Left lung (tissue), 14 donors: ENCODE measurements at places on chromosomes 5 and 9. TPM values are rescaled to one million over a fixed set of nuclear protein-coding genes. Genes with fewer than 3 reads are reported as not detected.

The NRG2 gene
- polyA plus RNA-seq = 7.0 TPM

- peaks cover 8% of the 10 kb centered on the region for H3K27me3 ChIP-seq
- no peak overlapping the region for H3K27ac ChIP-seq
- H3K4me1 ChIP-seq = peaks cover 49% of the 10 kb centered on the region
- H3K36me3 ChIP-seq = no peaks in the 10 kb centered on the region
Observed at GRCh38 chr5:136033848-136034247, 5.1 kb downstream of the TGFBI start.

DNA sequence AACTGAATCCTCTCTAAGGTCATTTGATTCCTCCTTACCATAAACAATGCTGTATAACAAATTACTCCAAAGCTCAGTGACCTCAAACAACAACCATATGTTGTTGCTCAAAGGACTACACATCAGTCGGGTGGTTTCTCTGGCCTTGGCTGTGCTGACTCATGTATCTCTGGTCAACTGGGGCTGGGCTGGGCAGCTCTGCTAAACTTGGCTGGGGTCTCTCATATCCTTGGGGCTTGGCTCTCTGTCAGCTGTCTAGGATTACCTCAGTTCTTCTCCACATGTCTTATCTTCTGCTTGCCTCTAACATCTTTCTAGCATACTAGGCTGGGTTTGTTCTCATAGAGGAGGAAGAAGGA lies 86.4 kb downstream of the GALNT10 start:
- no peaks in the 10 kb centered on the region for H3K27me3 ChIP-seq
- DNase-seq = no peak
- H3K36me3 ChIP-seq = no peaks in the 10 kb centered on the region
- no peak overlapping the region for H3K4me3 ChIP-seq
- no peak overlapping the region for H3K27ac ChIP-seq

DNA sequence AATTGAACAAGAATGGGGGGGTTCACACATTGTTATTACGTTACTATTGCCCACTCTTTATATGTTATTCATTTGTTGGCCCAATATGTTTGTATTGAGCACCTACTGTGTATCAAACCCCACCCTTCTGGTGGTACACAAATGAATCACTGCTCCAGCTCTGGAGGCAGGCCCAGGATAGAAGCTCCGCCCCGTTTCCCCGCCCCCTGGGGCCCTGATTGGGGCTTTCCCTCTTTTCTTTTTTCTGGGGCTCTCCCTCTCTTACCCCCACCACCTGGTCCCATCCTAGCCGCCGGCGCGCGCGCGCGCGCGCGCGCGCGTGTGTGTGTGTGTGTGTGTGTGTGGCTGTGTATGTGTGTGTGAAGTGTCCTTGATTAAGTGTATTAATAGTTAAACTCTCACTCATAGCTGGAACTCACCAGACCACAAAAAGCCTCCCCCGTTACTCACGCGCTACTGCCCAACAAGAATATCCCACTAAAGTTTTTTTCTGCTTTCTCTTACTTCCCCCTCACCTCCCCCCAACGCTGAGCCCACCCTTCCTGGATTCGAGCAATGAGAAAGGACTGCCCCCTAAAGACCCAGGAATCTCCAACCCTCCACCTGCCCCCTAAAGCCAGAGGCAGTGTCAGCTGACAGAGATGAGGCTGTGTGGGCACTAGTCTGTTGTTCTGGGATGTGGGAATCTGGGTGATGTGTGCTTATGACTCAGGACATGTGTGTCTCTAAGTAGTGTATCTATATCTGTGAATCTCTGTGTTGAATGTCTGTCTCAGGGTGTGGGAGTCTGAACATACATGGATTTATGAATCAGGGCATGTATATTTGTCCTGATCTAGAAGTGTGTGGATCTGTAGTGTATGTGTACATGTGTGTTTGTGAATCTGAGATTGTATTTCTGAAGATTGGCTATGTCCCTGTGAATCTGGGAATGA lies 4.0 kb downstream of the CXXC5 start:
- H3K27me3 ChIP-seq = peaks cover 58% of the 10 kb centered on the region
- DNase-seq = peak; percentile 87
- no peak overlapping the region for H3K4me3 ChIP-seq
- peak overlapping the region; percentile 87 for H3K27ac ChIP-seq
- H3K4me1 ChIP-seq = peaks cover 45% of the 10 kb centered on the region

GRCh38 chr5:53714667-53715010 lies 154.2 kb downstream of the NDUFS4 start:
- DNase-seq = no peak
- H3K27ac ChIP-seq = no peak overlapping the region

The TEX48 gene
- not detected for polyA plus RNA-seq

DNA sequence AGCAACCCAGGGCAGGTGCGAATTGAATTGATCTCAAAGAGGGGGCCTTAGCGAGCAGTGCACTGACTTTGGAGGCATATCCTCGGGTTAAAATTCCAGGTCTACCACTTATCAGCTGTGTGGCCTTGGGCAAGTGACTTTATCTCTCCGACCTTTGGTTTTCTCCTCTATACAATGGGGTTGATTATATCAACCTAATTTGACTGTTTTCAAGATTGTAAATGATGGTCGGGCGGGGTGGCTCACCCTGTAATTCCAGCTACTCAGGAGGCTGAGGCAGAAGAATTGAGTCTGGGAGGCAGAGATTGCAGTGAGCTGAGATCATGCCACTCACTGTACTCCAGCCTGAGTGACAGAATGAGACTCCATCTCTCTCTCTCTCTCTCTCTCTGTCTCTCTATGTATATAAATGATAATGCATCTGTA lies 18.7 kb downstream of the SPRY4 start:
- H3K36me3 ChIP-seq = peaks cover 12% of the 10 kb centered on the region
- no peak for DNase-seq
- H3K4me3 ChIP-seq = no peak overlapping the region
- no peaks in the 10 kb centered on the region for H3K27me3 ChIP-seq
- no peaks in the 10 kb centered on the region for H3K4me1 ChIP-seq

DNA sequence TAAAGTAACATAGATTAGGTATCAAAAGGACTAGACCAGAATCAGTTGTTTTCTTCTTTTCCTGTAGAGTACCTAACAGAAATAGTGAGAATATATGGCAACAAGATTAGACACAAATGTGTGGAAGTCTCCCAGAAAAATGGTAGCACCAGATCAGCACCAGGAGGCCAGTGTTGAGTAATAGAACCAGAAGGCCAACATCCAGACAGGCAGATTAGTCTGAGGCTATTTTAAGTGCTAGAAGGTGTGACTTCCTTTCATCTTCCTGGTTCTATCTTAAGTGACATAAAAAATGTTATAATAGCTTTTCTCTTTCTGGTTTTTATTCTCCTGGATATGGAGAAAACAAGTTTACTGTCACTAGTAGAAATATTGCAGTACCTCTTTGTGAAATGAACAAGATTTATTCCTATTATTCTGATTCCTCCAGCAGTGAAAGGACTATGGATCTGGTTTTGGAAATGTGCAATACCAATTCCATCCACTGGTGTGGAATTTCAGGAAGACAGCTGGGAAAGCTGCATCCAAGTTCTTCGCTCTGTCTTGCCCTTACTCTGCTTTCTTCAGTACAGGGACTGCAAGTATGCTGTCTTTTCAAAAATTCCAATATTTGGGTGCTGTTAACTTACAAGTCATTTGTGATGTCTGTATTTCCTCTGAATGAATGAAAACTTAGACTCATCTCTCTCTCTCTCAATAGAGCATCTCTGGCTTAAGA lies 39.1 kb downstream of the SHLD3 start:
- H3K27me3 ChIP-seq = no peaks in the 10 kb centered on the region
- no peak for DNase-seq
- H3K4me3 ChIP-seq = no peak overlapping the region

The FGD3 gene
- polyA plus RNA-seq = 6.0 TPM

GRCh38 chr9:83327750-83328622 lies 210.2 kb downstream of the FRMD3 start:
- no peaks in the 10 kb centered on the region for H3K36me3 ChIP-seq
- no peaks in the 10 kb centered on the region for H3K27me3 ChIP-seq
- no peak for DNase-seq

DNA sequence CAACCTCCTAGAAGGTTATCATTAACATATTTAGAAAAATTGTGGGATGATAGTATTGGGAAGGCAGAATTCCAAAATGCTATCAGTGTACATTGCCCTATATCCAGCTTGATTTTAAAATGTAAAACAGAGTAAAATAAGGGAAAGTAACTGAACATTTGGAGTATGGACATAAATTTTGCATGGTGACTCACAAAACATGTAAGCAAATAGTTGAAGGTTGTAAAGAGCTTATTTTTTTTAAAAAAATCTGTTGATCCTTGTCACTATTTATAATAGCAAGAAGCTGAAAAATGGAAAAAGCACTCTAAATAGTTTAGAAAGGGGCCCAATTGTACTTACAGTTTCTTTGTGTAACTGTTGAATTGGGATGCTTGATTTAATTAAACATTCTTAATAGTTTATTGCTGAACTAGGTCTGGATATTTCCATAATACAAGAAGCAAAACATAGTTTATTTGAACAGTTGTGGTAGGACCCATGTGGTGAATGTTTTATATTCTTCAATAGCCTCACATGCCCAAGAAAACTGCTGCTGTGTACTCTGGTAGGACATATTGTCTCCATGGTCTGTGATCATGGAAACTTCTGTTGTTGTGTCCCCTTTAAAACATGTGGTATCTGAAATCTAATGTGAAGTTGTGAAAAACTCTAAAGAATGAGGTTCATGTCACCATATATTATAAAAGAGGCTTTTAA lies 82.4 kb downstream of the NNT start:
- H3K36me3 ChIP-seq = peaks cover 26% of the 10 kb centered on the region
- no peaks in the 10 kb centered on the region for H3K27me3 ChIP-seq
- no peaks in the 10 kb centered on the region for H3K4me1 ChIP-seq

The PPP1R26 gene
- polyA plus RNA-seq = 31.5 TPM

The LTC4S gene
- polyA plus RNA-seq = 3.8 TPM

DNA sequence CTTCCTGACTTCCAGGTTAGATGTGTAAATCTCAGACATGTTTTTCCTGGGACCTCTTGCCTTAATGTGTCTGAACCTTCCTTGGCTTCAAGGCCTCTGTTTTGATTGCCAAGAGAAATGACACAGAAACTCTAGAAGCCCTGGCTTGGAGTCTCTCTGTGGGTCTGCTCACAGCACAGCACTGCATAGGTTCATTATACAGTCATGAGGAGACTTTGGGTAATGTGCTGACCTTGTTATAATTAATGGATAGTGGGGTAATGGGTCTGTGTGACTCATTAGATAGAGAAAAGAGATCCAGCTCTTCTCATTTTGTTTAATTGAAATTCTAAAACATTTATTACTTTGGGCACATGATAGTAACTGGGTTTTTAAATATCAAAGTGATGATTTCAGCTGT lies 175.8 kb upstream of the GLRA1 start:
- no peak overlapping the region for H3K27ac ChIP-seq
- H3K36me3 ChIP-seq = no peaks in the 10 kb centered on the region
- no peaks in the 10 kb centered on the region for H3K4me1 ChIP-seq
- no peak for DNase-seq
- no peak overlapping the region for H3K4me3 ChIP-seq

DNA sequence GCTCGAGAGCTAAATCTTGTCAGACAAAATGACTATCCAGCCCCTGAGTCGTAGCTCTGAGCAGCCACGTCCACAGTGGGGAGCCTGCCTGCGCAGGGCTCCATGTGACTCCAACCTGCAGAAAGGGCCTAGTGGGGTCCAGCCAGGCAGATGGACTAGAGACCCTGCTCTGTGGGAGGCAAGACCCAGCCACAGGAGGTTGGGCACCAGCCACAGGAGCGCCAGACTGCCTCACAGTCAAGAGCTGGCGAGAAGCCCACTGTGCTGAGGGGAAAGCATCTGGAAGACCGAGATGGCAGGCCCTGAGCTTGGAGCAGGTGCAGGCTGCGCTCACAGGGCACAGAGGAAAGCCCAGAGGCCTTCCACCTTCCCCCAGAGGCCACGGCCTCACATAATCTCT lies 61.4 kb downstream of the C5orf15 start:
- H3K36me3 ChIP-seq = no peaks in the 10 kb centered on the region
- no peak overlapping the region for H3K4me3 ChIP-seq
- H3K27me3 ChIP-seq = no peaks in the 10 kb centered on the region
- no peaks in the 10 kb centered on the region for H3K4me1 ChIP-seq

DNA sequence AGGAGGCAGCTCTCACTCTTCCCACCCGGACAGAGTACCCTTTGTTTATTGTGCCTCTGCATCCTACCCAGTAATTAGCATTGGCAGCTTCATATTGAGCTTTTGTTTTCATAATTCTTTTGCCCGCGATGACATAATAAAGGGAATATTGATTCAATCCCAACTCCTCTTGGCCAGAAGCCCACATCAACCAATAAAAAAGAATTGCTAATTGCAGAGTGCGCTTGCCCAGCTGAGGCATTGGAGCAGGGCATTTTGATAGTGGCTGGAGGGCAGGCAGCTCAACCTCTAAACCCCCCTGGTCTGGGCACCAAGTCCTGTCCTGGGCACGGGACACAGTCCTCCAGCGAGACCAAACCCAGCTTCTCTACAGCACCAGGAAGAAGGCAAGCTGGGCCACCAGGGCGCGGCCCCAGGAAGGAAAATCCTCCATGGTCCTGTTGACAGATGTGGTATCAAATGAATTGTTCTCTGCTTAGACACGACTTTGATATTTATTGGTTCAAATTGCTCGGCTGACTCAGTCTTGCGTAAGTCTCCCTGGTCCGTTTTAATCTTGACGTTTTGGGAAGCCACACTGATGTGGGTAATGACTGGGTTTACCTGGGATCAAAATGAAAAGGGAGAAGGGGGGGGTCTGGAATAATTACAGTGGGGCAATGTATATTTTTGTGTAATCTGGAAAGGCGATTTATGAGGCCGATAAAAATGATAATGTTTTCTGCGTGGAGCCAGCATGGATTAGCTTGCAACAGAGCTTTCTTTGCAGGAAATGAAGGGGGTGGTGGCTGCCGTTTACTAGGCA lies 220.7 kb upstream of the MSX2 start:
- no peaks in the 10 kb centered on the region for H3K36me3 ChIP-seq
- peaks cover 70% of the 10 kb centered on the region for H3K27me3 ChIP-seq
- no peak overlapping the region for H3K27ac ChIP-seq
- no peaks in the 10 kb centered on the region for H3K4me1 ChIP-seq

The FREM1 gene
- 93.6 TPM for polyA plus RNA-seq

GRCh38 chr9:20984506-20984905 lies 46.9 kb downstream of the HACD4 start:
- H3K36me3 ChIP-seq = no peaks in the 10 kb centered on the region
- no peak overlapping the region for H3K27ac ChIP-seq
- no peak for DNase-seq
- peaks cover 14% of the 10 kb centered on the region for H3K4me1 ChIP-seq

DNA sequence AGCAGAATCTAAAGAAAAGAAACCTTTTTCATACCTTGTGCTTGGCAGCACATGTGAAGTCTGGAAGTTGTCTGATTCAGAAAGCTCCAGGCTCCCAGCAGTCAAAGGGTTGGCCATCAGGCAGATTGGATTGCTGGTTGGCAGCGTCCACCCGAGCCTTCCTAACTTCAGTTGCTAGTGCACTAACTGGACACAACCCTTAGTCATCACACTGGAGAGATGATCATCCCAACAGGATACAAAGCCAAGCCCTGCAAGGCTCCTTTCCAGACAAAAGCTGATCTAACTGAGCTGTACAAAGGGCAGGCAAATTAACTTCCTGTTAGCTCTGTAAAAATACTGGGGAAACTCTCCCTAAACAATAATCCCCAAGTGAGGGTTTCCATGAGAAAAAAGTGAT lies 185.6 kb downstream of the SNX18 start:
- peak overlapping the region; percentile 30 for H3K27ac ChIP-seq
- H3K4me1 ChIP-seq = peaks cover 14% of the 10 kb centered on the region
- H3K27me3 ChIP-seq = no peaks in the 10 kb centered on the region
- no peak for DNase-seq

GRCh38 chr5:77390795-77391194 lies 101.3 kb downstream of the WDR41 start:
- H3K4me3 ChIP-seq = no peak overlapping the region
- no peaks in the 10 kb centered on the region for H3K36me3 ChIP-seq
- H3K4me1 ChIP-seq = no peaks in the 10 kb centered on the region
- no peaks in the 10 kb centered on the region for H3K27me3 ChIP-seq
- no peak overlapping the region for H3K27ac ChIP-seq

The GLRA1 gene
- 0.08 TPM for polyA plus RNA-seq
